ENCODE measurements at places on chromosomes 3 and 15. TPM values are rescaled to one million over a fixed set of nuclear protein-coding genes. Genes with fewer than 3 reads are reported as not detected.

Gene HYAL3
- total RNA-seq, result 6.8 TPM

Gene GOLGA6L10
- 0.19 TPM for total RNA-seq

Gene NTRK3
- total RNA-seq, result 3.1 TPM

Gene EOMES
- not detected for total RNA-seq

Gene GOLGA8S
- total RNA-seq, result not detected

Gene WNT5A
- total RNA-seq, result 36.4 TPM

Gene AADAC
- total RNA-seq, result 7.0 TPM

Gene OXTR
- 29.9 TPM for total RNA-seq

Gene C3orf18
- 22.0 TPM for total RNA-seq

Gene LMAN1L
- not detected for total RNA-seq

Gene XCR1
- total RNA-seq, result not detected

Gene SLC9C1
- 0.56 TPM for total RNA-seq

Gene CDHR4
- not detected for total RNA-seq

Gene SMCO1
- total RNA-seq, result 0.28 TPM

Gene GABRR3
- not detected for total RNA-seq

Gene ITPKA
- total RNA-seq, result 0.28 TPM

Gene KNG1
- total RNA-seq, result not detected

Gene MYZAP
- total RNA-seq, result not detected

Gene CCDC174
- 9.3 TPM for total RNA-seq

Gene GAP43
- 0.56 TPM for total RNA-seq

Gene MYLK
- total RNA-seq, result 46.6 TPM

Gene ARGFX
- not detected for total RNA-seq

Gene TRANK1
- total RNA-seq, result 15.5 TPM

Gene ESYT3
- 0.19 TPM for total RNA-seq

Gene CCDC54
- total RNA-seq, result not detected

Gene ZCWPW2
- 0.38 TPM for total RNA-seq

Gene HEG1
- 146 TPM for total RNA-seq

Gene LACTB
- total RNA-seq, result 37.0 TPM

Gene RARRES1
- total RNA-seq, result 111 TPM

Gene AP4E1
- total RNA-seq, result 18.6 TPM

Gene CNTN6
- under 0.01 TPM for total RNA-seq

Gene MOBP
- under 0.01 TPM for total RNA-seq

Gene KCNAB1
- total RNA-seq, result 4.8 TPM

Gene FEZF2
- total RNA-seq, result not detected

Gene TP63
- total RNA-seq, result 0.28 TPM

Gene C3orf80
- 0.58 TPM for total RNA-seq

Gene IQSEC1
- total RNA-seq, result 7.9 TPM

Gene CGGBP1
- total RNA-seq, result 68.8 TPM

Gene FHIT
- 1.7 TPM for total RNA-seq

Gene CD86
- total RNA-seq, result not detected

Gene LSAMP
- 0.28 TPM for total RNA-seq

Gene ROBO2
- under 0.01 TPM for total RNA-seq

Gene GRIP2
- total RNA-seq, result 1.1 TPM

Gene AZI2
- 61.2 TPM for total RNA-seq

Gene BLOC1S6
- 101 TPM for total RNA-seq

Gene NAALADL2
- 7.3 TPM for total RNA-seq

Gene HHLA2
- total RNA-seq, result under 0.01 TPM

Gene ISL2
- 0.56 TPM for total RNA-seq

Gene UBP1
- 60.9 TPM for total RNA-seq

Gene FGF12
- not detected for total RNA-seq

Gene CKMT1A
- not detected for total RNA-seq

Measured in regular cardiac myocyte (primary cell).